Pulmonary artery endothelial cell (primary cell): ENCODE measurements at places on chromosomes 12 and 14.

GRCh38 chr12:53365245-53365904 lies 14.6 kb upstream of the SP1 start:
- DNase-seq: no peak

DNA sequence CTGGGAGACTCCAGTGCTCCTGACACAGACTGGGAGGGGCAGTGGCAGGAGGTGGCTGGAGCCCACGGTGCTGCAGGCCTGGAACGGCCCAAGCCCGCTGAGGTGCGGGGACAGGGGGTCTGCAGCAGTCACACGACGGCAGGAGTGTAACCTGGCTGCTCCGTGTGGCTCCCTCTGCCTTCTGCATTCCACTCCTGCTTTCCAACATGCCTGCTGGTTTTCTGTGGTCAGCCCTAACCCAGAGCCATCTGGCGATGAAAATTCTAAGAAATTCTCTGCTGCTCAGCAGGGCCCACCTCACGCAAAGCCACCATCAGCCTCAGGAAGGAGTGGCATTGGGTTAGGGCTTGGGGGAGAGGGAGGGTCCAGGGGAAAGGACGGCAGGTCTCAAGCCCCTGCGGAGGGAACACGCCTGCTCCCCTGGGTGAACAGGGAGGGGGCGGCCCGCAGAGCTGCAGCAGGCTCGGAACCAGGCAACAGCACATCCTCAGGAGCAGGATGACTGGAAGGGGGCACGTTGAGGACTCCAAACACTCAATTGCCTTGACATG lies 5.0 kb upstream of the FBRSL1 start:
- no peak for DNase-seq

GRCh38 chr12:5996459-5996858 lies 51.4 kb upstream of the ANO2 start:
- no peak for DNase-seq

GRCh38 chr12:100955139-100955538 lies 160.6 kb downstream of the ANO4 start:
- no peak for DNase-seq

GRCh38 chr14:85415015-85415712 lies 114.8 kb upstream of the FLRT2 start:
- DNase-seq: peak; percentile 48

- DNase-seq: no peak
These were observed 31.4 kb upstream of the SNAPC1 start for GRCh38 chr14:61730756-61731373.
